T-cell (primary cell): ENCODE measurements at places on chromosomes 7 and 10. TPM values are rescaled to one million over a fixed set of nuclear protein-coding genes. Genes with fewer than 3 reads are reported as not detected.

DNA sequence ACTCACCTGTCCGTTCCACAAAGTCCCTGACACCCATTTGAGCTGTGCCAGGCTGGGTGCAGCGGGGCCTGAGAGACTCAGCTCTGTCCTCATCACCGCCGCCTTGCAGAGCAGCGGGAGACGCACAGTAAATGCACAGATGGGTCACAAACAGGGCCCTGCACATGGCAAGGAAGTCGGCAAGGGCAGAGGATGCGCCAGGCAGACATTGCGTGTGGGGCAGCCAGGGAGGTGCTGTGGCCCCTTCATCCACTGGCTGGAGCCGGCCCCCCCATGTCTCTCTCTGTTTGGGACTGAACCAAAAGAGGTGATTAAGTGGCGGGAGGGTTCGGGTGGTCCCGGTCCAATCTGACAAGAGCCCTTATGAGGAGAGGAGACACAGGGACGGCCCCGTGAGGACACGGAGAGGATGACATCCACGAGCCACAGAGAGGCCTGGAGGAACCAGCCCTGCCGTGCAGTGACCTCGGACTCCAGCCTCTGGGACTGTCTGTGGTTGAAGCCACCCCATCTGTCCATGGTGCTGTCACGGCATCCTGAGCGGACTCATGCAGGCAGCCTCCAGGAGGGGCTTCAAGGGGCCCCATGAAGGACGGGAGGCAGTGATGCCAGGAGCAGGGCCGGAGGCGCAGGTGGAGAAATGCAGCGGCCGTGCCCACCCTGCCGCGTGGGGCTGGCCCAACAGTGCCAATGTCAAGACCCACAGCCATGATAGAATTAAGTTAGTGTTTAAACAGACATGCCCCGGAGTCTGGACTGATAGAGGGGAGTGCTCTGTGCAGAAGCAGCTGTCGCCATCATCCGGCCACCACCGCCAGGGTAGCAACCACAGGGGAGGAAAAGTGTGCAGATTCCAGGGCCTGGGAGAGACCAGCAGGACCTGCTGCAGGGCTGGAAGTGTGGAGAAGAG is 28.4 kb upstream of the FOXL3 start:
- DNase-seq, result no peak

DNA sequence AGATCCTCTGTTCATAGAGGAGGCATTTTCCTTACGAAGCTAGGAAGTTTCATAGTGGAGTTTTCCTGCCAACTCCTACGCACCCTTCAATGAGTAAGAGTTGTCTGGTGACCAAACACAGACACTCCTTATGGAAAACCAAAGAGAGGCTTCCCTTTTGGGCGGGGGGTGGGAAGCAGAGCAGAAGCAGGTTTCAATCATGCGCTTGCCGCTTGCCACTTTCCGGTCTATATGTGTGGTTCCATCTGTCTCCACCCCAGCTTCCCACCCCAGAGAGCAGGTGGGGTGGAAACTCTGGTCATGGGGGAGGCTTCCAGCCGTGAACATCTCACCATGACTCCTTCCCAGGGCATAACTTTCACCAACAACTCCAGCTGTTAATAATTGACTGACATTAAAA is 68.8 kb upstream of the GRB10 start:
- DNase-seq, result no peak

DNA sequence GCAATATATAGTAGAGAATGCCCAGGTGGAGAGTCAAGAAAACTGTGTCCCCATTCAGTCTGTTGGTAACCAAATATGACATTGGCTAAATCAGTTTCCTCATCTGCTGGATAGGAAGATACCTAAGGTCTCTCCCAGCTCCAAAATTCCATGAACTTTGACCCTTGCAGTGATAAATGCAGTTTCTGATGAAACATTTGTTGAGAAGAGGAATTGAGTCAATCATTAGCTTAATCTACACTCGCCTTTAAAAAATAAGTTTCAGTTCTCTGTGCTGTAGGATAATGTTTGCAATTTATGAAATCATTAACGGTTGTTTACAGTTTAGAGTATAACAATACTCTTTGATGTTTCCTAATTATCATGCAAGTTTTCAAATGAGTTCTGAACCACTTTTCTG is 38.0 kb upstream of the SLC25A13 start:
- no peak for DNase-seq

GRCh38 chr10:13891128-13892000 is 304.6 kb downstream of the PRPF18 start:
- DNase-seq, result no peak

DNA sequence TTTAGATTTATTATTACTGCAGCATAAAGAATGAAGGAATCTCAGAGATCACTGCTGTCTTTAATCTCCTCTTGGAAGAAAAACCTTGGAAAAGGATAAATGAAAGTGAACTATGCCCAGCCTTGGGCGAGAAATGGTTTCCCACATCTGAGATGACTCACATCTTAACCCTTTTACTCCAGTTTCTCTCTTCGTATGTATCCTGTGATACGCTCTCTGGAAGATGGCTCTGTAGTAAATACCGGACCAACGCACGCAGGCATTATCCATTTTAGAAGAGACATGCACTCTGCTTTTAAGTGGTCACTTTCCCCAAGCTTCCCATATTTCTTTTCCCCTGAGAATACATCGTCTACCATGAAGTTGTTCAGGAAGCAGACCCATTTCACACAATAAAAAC is 207.3 kb upstream of the BMPER start:
- DNase-seq, result no peak

DNA sequence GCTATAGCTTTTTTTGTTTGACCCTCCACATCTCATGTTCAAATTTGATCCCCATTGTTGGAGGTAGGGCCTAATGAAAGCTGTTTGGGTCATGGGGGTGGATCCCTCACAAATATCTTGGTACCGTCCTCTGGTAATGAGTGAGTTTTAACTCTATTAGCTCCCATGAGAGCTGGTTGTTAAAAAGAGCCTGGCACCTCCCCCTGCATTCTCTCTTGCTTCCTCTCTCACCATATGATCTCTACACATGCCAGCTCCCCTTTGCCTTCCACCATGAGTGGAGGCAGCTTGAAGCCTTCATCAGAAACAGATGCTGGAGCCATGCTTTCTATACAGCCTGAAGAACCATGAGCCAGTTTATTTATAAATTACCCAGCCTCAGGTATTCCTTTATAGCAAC is 43.0 kb upstream of the IMMP2L start:
- DNase-seq, result no peak

FOXP2 gene
- total RNA-seq, result not detected

- DNase-seq, result no peak
Measured at GRCh38 chr7:120394595-120394994, 121.6 kb downstream of the KCND2 start.

DNA sequence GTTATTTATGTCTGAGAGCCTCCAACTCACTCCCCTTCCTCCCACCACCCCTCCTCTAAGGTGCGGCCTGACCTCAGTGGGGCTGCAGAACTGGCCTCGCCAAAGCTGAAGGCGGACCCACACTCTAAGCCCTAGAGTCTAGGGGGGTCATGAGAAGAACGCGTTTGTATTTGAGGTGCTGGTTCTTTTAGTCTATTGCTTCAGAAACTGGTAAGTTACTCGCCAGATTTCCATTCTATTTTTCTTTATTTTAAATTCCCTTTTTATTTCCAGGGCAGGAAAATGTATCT is 357.5 kb downstream of the DNAJB6 start:
- no peak for DNase-seq

- DNase-seq, result no peak
Measured at GRCh38 chr10:113576852-113577251, 24.0 kb downstream of the HABP2 start.

DNA sequence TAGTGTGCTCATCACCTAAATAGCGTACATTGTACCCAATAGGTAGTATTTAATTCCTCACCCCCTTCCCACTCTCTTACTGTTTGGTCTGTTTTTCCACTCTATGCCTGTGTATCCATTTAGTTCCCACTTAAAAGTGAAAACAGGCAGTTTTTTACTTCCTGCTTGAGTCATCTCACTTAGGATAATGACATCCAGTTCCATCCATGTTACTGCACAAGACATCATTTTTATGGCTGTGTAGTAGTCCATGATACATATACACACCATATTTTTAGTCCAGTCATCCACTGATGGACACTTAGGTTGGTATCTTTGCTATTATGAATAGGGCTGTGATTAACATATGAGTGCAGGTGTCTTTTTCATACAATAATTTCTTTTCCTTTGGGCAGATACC is 10.1 kb downstream of the STK17A start:
- no peak for DNase-seq

DNA sequence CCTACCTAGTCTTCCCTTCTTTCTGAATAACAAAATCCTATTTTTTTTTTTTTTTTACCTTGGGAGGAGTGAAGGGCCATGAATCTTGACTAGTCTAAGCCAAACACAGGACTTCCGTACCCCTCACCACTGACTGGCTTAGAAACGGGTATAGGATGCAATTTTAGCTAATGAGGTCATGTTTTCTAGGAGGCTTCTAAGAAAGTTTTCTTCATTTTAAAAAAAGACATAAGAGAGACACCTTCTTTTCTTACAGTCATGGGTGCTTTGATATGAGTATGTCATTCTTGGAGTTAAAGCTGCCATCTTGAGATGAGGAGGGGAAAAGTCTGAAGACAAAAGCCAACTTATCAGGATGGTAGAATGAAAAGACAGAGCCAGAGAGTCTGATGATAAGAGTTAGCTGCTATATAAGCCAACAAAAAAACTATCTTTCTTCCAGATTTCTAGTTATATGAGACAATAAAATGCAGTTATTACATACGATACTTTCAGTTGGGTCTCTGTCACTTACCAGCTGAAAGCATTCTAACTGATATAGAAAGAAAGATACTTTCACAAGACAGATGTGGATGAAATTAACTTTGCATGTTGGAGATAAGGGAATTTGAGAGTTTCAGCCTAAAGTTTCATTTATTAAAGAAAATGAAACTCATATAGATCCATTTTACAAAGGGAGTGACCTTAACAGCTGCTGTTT is 34.0 kb downstream of the ZNF438 start:
- DNase-seq, result no peak

ASB10 gene
- total RNA-seq, result not detected

NUTM2E gene
- total RNA-seq, result not detected

- DNase-seq, result no peak
Measured at GRCh38 chr7:7701527-7701926, 16.9 kb downstream of the RPA3 start.

- DNase-seq, result no peak
Measured at GRCh38 chr10:99733366-99733765, 1.3 kb downstream of the CUTC start.

GRCh38 chr10:127834791-127835190 is 58.0 kb downstream of the CLRN3 start:
- no peak for DNase-seq

DNA sequence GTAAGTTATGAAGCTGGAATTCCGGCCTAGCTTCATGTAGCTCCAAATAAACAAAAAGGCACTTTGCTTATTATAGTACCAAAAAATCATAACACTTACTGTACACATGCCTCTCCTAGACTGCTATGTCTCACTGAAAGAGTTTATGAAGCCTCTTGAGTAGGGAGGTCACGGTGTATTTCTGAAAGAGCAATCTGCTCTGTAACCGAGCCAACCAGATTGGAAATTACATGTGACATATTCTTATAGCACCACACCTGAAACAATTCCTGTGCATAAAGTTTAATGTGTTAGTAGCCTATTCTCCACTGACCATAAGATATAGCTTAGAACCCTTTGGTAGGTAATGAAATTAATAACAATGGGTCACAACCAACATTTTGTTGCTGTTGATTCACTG is 1.3 kb upstream of the FAM3C start:
- DNase-seq, result no peak

DNA sequence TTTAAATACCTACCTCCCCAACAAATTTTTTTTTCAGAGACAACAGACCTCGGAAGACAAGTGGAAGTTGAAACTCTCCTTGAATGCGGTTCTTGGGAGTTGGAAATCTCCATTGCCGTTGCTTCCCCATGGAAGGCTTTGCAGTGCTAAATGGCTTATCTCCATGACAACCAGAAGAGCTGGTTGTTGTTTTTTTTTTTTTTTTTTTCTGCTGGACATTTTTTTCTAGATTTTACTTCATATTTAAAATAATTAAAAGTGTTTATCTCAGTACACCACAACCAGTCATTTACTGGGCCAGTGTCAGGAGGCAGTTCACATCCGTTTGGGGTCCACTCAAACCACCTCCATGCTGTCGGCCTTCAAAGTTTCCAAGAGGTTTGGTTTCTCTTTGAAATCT is 348.5 kb upstream of the PRKCQ start:
- DNase-seq, result no peak

CYP26C1 gene
- total RNA-seq, result 0.20 TPM

DNA sequence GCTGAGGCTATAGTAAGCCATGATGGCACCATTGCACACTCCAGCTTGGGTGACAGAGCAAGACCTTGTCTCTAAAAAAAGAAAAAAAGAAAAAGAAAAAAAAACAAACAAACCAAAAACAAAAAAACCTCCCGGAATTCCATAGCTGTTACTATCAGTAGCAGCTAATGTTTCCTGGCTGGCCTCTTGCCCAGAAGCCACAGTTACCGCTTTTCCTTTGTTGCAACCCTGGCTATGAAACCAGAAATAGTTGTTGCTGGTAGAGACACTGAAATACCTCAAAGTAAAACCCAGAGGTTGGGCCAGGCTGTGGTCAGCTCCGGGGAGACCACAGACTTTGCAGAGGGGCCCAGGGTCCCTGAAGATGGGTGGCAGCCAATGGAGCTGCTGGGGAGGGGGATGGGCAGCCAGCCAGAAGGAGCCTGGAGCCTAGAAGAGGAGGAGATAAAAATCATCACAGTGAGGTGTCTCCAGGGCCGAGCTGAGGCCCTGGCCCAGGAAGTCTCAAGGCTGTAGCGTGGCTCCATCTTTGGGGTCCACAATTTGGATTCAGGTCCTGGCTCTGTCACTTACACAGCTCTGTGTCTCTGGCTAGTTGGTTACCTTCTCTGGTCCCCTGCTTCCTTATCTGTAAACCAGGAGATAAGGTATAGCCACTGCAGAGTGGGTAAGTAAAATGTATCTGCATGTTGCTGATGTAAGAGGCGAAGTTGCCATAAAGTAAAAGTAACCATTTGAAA is 3.4 kb upstream of the CHST12 start:
- no peak for DNase-seq

CLDN3 gene
- total RNA-seq, result 0.26 TPM

GRCh38 chr7:149776848-149777407 is 3.5 kb upstream of the ZNF467 start:
- no peak for DNase-seq

SLC13A1 gene
- not detected for total RNA-seq

PTPRE gene
- 42.0 TPM for total RNA-seq

EGR2 gene
- 2.5 TPM for total RNA-seq

GRCh38 chr10:44854693-44855350 is 56.3 kb upstream of the TMEM72 start:
- no peak for DNase-seq

NPY4R gene
- total RNA-seq, result not detected

- no peak for DNase-seq
Measured at GRCh38 chr7:118325450-118325808, 100.9 kb downstream of the ANKRD7 start.

GRCh38 chr7:149865437-149865836 is 8.3 kb upstream of the ATP6V0E2 start:
- DNase-seq, result peak; percentile 70

GRCh38 chr10:93061594-93062513 is 1.3 kb downstream of the CYP26C1 start:
- no peak for DNase-seq
